ENCODE measurements at places on chromosomes 16 and 17.

DNA sequence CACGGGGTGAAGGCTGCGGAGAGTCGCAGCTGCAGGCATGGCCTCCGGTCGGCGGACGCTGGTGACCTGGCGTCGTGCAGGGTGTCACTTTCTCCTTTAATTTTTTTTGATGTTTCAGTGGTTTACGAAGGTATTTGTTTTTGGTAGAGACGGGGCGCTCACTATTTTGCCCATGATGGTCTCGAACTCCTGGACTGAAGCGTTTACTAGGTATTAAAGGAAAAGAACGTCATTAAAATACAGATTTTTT lies 17.1 kb downstream of the ZNF213 start:
- DNase-seq, result peak; percentile 46

- no peak for DNase-seq
Observed at GRCh38 chr16:959232-960040, 11.3 kb downstream of the LMF1 start.

- no peak for DNase-seq
Observed at GRCh38 chr16:49596068-49596467, 222.5 kb downstream of the C16orf78 start.

- DNase-seq, result no peak
Observed at GRCh38 chr16:78325468-78326352, 226.3 kb downstream of the WWOX start.

- DNase-seq, result no peak
Observed at GRCh38 chr17:78840530-78840779, 159 bp downstream of the USP36 start.

DNA sequence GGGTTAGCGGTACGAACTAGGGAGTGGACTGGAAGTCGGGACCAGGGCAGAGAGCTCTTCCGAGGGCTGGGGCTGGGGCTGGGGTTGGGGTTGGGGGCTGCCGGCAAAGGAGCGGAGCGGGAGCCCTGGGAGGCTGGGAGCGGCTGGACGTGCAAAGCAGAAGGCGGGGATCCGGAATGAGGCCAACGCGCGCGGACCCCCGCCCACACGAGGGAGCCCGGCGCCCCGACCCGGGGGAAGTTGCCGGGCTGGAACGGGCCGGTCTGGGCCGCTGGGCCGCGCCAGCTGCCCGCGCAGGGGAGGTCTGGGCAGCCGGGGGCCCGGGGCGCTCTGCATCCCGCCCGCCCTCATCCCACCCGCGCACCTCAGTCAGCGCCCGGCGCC lies 323 bp downstream of the ST3GAL2 start:
- no peak for DNase-seq

GRCh38 chr16:27220991-27221390 lies 17.7 kb downstream of the KDM8 start:
- no peak for DNase-seq

- DNase-seq, result peak; percentile 65
Observed at GRCh38 chr17:40314584-40314956, 5.6 kb downstream of the RARA start.

GRCh38 chr17:19551591-19552148 lies 18.0 kb downstream of the SLC47A1 start:
- DNase-seq, result no peak

DNA sequence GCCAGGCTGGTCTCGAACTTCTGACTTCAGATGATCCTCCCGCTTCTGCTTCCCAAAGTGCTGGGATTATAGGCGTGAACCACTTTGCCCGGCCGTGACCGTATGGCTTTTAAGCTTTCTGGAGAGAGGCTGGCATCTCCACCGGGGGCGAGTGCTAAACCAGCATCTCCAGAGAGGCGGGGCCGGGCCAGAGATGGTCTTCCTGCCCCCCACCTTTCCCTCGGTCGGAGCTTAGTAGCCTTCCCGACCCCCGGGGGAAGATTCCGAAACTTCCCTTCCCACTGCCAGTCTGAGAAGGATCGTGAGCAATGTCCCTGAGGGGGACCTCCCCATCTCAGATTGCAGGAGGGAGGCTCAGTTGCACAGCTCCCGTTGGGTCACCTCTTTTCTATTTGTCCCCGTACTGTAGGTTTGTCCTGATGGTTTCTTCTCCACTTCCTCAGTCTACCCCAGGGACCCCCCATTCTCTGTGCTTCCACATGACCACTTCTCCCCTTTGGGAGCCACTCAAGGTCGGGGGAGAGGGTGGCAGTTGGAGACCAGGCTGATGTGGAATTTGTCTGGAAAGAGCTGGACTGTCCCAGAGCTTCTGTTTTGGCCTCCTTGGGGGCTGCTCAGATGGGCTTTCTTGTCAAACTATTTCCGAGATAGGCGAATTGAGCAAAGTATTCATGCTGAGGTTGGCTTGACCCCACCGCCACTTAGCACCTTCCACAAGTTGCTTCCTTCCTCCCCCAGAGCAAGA lies 18.2 kb downstream of the IGF2BP1 start:
- no peak for DNase-seq

DNA sequence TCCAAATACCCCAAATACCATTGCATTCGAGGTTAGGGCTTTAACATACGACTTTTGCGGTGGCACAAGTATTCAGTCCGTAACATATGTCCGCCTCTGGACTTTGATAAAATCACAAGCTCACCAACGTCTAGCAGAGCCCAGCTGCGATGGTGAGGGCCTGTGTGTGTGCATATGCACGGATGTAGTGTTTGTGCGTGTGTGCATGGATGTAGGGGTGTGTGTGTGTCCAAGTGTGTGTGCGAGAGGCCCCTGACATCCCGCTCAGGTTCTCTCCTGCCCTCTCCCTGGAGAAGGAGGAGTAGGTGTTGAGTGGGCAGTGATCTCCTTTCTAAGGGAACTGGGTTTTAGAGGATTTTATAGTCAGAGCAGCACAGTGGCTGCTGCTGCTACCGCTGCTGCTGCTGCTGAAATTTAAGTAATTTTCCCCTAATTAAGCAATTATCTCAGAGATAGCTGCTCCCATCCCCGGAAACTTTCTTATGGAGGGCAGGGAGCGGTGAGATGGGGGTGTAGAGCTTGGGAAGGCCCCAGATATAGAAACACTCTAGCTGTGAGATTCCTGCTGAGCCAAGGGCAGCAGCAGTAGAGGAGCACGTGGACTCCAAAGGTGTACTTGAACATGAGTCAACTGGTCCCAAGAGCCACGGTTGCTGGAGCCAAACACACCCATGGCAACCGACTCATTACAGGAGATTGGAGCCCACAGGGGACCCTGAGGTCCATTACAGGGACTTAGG lies 121.7 kb upstream of the SDK2 start:
- no peak for DNase-seq

DNA sequence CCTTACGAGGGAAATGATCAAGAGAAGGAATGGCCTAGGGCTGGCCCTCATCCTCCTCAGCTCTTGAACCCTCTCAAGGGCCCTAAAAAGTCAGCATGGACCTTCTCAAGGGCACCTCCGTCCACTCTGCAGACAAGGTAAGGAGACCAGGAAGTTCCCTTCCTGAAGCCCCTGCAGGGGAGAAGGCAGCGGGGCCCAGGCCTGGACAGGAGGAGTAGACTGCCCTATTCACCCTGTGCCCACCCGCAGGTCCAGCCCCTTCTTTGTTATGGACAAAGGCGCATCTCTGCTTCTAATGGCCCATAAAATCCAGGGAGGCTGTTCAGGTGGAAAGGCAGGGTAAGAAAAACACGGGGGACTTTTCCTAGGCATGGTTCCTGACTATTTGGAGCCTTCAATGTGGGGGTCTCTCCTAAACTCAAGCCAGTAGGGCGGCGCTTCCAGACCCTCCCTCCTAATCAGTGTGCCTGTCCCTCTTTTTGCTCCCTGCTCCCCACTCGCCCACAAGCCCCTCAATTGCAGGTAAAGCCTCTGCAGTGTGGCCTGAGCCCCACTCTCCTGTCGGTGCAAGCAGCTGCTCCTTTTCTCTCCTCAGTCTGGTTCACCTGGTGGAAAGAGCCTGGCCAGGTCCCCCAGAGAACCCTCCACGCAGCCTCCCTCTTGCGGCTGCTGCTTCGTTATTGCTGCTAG lies 28.2 kb downstream of the AXIN2 start:
- no peak for DNase-seq

- DNase-seq, result peak; percentile 73
Observed at GRCh38 chr17:28547623-28548416, 4.6 kb downstream of the UNC119 start.

DNA sequence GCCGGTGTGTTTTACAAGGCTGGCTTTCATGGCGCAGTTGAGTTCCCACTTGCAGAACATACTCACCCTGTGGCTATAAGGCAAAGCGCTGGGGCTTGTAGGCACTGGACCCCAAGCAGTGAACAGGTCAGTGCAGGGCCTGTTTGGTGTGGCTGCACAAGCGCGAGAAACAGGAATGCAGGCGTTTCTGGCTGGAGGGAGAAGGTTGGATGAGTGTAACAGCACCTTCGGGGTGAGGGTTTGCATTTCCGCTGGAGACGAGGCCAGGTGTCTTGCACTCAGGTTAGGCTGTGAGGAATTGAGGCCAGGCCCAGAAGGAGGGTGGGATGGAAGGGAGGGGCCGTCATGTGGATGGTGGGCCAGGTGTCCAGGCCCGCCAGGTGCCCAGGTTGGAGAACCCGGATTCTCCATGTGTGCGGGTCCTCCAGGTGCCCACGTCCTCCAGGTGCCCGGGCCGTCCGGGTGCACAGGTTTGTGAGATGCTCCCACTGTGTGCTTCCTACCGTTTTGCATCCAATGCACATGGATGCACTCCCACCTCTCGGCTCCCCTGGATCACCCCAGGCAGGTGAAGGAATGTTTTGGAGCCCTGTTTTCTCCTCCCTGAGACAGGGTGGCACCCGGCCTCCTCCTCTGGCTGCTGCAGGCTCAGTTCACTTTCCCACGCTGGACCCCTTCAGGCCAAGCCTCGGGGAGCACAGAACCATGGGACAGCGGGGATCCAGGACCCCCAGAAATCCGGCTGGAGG lies 46.0 kb downstream of the SLC7A5 start:
- no peak for DNase-seq

DNA sequence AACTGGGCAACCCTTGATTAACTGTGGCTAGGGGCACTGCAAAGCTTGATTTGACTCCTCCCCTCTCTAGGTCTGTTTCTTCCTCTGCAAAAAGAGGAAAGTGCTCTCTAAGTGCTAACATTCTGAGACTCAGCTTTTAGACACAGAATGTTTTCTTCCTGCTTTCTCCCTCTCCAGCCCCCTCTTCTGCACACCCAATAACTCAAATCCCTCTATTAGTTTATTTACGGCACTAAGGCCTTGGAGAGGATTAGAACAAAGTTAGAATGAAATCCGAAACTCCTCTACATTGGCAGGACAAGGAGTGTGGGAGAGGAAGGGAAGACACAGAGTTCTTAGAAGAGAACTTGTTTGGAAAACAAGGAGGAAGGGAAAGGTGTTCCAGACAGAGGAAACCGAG lies 3.3 kb upstream of the SBK1 start:
- no peak for DNase-seq

GRCh38 chr17:15240644-15241043 lies 24.5 kb downstream of the PMP22 start:
- no peak for DNase-seq

DNA sequence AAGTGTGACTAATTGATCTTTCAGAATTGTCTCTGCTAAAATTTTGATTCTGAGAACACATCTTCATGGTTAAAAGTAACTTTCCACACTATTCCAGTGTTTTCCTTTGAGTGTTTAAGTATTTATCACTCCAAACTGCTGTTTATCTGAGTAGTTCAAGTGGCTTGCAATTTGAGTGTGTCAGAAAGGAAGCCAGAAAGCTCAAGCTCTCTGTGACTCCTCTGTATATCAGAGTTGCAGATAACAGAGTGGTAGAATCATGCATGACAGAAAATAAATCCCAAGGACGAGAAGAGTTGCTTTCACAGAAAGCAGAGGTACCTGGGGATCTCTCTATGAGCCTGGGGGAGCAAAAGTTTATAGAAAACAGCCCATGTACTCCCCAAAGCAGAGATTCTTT lies 130.0 kb downstream of the CYB561 start:
- no peak for DNase-seq

DNA sequence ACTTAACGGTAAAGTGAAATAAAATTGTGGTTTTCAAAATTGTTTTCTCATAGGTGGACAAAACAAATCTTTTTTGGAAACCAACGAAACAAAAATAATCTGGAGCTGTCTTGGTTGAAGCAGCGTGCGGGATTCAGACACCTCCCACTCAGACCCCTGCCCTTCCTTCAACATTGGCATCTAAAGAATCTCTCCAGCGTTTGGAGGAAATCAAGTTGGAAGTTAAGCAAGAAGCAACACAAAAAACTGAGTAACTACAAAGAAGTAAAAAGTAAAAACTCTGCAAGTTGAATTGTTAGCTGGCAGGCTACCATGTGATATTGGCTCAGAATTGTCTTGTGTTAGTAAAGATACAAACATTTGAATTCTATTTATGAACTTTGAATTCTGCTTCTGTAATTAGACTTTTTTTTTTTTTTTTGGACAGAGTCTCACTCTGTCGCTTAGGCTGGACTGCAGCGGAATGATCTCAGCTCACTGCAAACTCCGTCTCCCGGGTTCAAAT lies 361.0 kb upstream of the PMFBP1 start:
- no peak for DNase-seq

GRCh38 chr16:71337631-71338030 lies 20.9 kb upstream of the CALB2 start:
- no peak for DNase-seq

- DNase-seq, result no peak
Observed at GRCh38 chr16:66267292-66268014, 99.0 kb upstream of the CDH5 start.

DNA sequence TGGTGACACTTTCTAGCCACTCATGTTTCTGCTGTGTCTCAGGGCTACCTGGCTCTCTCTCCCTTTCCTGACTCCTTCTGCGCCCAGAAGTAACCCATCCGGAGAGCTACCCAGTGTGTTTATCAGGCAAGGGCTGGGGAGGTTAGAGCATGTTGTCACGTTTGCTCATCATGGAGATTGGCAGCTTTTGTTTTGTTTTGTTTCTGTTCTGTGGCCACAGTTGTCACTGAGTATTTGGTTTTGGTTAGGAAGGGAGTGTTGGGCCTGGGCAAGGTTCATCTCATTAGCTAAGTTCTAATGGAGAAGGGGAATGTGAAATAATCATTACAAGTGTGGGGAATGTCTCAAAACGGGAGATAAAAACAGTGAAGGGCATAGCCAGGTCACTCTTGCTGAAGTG lies 390.8 kb downstream of the CPPED1 start:
- DNase-seq, result no peak

DNA sequence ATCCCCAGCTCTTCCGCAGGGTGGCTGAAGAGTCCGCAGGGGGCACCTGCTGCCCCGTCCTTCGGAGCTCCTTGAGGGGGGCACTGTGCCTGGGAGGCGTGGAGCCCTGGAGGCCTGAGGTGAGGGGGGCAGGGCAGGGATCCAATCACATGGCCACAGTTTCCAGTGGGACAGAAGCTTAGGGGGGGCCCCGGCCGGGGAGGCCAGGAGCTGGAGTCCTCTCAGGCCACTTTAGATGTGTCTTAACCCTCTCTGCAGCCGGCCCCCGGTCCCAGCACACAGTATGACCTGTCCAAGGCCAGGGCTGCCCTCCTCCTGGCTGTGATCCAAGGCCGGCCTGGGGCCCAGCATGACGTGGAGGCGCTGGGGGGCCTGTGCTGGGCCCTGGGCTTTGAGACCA lies 10.8 kb downstream of the ZNF213 start:
- DNase-seq, result no peak
